ENCODE measurements at places on chromosomes 1 and 21.

- DNase-seq: no peak
Observed at GRCh38 chr1:232635778-232636356, 5.9 kb upstream of the SIPA1L2 start.

GRCh38 chr1:96982118-96982517 is 260.5 kb downstream of the PTBP2 start:
- DNase-seq: no peak

- no peak for DNase-seq
Observed at GRCh38 chr1:18279351-18280074, 171.9 kb downstream of the IGSF21 start.

GRCh38 chr1:11447903-11448302 is 31.1 kb upstream of the DISP3 start:
- DNase-seq: no peak

- no peak for DNase-seq
Observed at GRCh38 chr1:187878883-187879282, 1050.1 kb downstream of the PLA2G4A start.

GRCh38 chr1:59481881-59482505 is 185.1 kb downstream of the FGGY start:
- DNase-seq: no peak

- no peak for DNase-seq
Observed at GRCh38 chr1:222783051-222783450, 31.8 kb upstream of the DISP1 start.

- DNase-seq: no peak
Observed at GRCh38 chr1:215748431-215748830, 181.3 kb downstream of the KCTD3 start.

- peak; percentile 53 for DNase-seq
Observed at GRCh38 chr1:6889875-6890480, 104.7 kb downstream of the CAMTA1 start.

DNA sequence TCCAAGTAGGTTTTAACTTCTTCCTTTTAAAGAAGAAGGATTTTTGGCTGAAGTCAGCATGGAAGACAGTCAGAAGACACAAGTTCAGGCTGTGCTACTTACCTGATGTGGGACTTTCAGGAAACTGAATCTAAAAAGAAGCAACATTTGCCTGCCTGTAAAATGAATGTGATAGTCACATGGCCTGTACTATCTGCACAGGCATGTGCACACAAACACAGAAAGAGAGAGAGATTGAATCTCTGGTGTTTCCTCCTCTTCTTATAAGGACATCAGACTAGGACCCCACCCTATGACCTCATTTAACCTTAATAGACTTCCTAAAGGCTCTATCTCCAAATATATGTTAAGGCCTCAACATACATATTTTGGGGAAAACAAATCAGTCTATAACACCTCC is 542.9 kb downstream of the PLPP3 start:
- no peak for DNase-seq

DNA sequence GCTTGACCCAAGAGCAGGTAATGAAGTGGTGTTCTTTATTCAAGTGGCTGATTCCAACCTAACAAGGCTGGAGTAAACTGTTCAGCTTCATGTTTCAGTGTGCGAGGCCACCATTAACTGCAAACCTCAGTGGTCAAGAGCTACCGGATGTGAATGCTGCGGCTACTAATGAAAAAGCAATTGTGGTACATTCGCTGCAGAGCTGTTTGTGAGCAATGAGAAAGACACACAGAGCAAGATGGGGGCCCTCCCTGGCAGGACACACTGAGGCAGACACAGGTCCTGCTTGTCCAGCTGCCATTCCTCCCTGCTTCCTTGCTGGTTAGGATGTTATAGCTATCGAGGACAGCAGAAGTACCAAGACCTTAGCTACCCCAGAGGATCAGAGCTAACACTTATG is 26.1 kb downstream of the SYF2 start:
- DNase-seq: no peak

- DNase-seq: no peak
Observed at GRCh38 chr1:183467687-183468086, 4.6 kb upstream of the SMG7 start.

GRCh38 chr1:3403011-3403345 is 51.5 kb upstream of the ARHGEF16 start:
- DNase-seq: no peak

GRCh38 chr1:94202241-94202640 is 35.1 kb downstream of the ARHGAP29 start:
- no peak for DNase-seq

DNA sequence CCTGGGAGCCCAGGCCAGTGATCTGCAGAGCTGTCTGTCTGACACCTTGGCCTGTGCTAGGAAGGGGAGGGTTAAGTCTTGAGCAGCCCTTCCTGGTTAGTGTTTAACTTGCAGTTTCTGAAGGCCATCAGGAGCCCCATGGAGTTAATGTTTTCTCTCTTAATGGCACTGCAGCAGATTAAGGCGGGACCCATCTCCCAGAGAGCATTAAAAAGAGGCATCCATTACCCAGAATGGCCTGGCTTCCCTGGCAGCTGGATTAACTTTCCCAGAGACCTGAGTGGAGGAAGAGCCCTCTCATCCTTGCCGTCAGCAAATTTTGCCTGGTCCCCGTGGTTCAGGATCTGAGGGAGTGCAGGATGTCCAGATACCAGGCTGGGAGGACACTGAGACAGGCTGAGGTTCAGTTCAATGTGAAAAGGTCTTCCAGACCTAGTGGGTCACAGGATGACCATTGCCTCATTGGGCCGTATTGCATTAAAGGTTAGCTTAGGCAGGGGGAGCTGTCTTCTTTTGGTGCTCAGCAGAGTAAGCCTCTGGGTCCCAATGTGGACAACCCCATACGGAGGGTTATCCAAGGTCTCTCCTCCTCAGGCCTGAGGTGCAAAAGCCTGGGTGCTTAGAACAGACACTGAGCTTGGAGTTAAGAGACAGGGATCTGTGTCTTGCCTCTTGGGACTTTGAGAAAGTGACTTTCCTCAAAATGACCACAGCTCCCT is 522.6 kb downstream of the PTPRU start:
- DNase-seq: no peak

GRCh38 chr1:165539306-165539705 is 4.5 kb upstream of the LRRC52 start:
- peak; percentile 28 for DNase-seq

DNA sequence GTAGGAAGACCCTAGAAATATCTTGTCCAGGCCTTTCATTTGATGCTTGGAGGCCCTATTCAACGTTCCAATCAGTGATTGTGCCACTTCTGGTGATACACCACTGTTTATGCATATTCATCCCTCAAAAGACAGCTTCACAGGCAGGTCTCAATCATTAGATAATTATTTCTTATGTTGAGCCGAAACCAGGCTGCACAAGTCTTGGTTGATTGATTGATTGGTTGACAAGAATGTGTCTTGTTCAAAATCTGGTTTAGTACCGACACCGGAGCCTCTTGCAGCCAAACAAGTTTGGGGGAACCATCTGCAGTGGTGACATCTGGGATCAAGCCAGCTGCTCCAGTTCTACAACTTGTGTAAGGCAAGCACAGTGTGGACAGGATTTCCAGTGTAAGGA is 20.1 kb downstream of the C8A start:
- DNase-seq: no peak

- DNase-seq: no peak
Observed at GRCh38 chr1:70542030-70542429, 131.0 kb downstream of the CTH start.

DNA sequence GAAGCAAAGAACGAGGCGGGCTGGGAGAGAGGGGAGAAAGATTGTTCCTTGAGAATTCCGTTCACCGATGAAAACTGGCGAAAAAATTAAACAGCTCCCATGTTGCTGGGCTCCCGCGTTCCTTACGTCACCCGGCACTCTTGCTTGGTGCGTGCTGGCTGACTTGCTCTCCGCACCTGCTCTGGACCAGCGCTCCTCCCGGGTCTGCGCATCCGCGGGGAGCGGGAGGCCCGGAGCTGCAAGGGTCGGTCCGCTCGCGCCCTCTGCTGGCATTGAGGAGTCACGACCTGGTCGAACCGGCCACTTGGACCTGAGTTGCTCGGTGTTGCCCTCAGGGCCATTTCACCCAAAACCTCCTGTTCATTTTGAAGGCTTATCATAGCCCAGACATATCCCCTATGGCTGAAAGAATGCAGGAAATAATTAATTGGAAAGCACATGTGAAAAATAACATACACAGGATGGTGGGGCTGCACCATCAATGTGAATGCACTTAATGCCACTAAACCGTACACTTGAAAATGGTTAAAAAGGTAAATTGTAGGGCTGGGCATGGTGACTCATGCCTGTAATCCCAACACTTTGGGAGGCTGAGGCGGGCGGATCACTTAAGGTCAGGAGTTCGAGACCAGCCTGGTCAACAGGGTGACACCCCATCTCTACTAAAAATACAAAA is 98.9 kb upstream of the BACE2 start:
- peak; percentile 88 for DNase-seq

GRCh38 chr1:42423681-42424080 is 32.1 kb downstream of the ZMYND12 start:
- no peak for DNase-seq

DNA sequence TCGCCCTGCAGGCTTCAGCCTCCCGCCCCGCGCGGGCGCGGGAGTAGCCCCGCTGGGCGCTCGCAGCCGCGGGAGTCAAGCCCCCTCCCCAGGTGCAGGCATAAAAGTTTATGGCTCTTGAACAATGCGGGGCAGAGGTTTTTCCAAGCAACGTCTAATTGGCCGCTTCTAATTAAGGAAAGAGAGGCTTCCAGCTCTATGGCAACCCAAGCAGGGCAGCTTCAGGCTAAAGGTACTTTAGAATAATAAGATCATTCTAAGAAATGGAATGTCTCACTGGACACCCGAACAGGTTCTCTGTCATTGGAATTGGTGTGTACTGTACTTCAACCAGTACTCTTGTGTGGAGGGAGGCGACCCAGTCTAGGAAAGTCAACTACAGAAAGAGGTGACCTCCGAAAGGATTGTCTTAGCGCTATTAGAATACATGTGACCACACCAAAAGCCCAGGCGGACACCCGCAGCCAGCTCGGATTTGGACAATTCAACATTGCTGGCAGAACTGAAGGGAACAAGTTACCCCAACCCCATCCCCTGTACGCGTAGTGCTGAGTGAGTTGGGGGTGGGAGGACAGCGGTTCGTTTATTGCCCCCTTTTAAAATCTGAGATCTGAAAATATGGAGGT is 12.5 kb downstream of the NR5A2 start:
- DNase-seq: no peak

DNA sequence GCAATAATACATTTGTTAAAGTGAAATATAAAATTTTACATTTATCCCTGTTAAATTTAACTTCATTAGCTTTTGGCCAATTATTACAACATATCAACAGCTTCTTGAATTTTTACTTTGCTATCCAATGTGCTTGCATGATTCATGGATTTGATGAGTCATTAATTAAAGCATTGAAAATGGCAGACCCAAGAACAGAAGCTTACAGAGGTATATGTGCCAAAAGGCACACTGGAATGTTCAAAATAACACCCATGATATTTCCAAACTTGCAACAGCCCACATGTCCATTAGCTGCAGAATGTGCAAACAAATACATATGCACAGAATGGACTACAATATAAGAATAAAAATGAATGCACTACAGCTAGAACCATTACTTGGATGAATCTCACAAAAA is 76.4 kb upstream of the MAN1A2 start:
- no peak for DNase-seq

DNA sequence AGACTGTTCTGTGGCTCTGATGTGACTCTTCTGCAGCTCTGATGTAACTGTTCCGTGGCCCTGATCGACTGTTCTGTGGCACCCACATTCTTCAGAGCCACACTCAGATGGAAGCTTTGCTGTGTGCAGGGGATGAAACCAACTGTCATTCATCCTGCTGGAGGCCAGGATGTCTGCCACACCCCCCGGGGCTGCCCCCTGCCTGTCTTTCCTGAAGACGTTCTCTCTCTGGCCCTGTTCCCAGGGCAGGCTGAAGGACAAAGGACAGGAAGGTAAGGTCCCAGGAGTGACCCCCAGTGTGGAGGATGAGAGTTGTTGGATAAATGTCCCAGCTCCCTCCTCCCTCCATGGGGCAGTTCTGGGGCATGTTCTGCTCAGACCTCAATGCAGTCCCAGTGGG is 29.4 kb upstream of the UMODL1 start:
- no peak for DNase-seq

DNA sequence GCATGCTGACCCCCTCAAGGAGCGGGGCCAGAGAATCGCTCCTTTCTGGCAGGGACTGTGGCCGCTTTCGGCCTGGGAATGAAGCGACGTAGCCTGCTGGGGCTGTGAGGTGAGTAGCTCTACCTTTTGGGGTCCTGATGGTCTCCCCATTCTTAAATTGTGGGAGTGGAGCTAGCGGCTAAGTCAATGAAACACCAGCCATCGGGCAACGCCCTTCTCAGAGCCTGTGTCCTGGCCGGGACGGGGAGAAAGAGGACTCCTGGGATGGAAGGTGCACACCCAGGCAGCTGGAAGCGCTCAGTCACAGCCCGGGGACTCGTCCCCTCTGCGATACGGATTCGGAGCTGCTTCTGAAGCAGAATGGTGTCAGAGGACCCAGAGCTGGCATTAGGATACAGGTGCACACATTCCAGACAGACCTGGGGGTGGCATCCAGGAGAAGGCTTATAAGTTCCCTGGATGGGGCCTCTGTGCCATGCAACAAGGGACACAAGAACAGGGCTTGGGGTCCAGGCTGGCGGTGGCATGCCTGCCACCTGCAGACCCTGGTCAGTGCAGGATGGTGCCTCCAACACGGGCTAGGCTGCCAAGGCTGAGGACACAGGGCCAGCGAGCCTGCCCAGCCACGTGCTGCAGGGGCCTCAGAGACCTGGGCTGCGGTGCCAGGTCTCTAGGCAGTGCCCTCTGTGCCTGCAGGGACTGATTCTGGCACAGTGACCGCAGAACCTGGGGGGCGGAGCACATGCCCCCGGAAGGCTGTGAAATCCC is 945 bp upstream of the WNT9A start:
- no peak for DNase-seq

DNA sequence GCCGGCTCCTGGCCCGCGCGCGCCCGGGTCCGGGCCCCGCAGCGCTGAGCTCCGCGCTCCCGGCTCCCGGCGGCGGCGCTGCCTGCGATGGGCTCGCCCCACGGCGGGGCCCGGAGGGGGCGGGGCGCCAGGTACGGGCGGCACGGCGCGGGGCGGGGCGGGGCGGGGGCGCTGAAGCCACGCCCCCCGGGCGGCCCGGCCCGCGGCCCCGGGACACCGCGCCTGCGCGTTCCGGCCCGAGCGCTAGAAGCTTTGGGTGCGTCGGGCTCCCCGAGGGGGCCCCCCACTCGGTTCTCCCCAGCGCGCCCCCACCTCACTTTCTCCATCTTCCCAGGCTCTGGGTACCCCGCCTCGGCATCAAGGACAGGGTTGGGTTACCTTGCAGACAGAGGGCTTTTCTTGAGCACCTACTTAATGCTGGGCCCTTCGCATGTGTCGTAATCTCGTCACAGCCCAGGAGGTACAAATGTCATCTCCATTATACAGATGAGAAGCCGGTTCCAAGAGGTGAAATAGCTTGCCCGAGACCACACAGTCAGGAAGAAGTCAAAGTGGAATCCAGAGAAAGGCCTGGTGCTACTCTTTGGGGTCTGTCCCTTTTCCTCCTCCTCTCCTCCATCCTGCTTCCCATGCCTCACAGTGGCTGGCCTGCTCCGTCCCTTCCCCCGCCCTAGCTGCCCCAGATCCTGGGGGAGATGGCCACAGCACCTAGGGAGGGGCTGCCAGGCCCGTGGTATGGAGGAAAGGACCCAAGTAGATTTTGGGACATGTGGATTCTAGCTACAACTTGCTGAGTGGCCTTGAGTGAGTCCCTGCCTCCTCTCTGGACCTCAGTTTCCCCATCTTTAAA is 46.5 kb downstream of the RAP1GAP start:
- peak; percentile 54 for DNase-seq

Measured in left cardiac atrium (tissue), 4 donors.